CD4-positive, alpha-beta memory T cell (primary cell): ENCODE measurements at places on chromosomes 1 and 21.

- DNase-seq: no peak
- no peak overlapping the region for H3K27ac ChIP-seq
- H3K36me3 ChIP-seq: no peaks in the 10 kb centered on the region
- H3K4me1 ChIP-seq: no peaks in the 10 kb centered on the region
- no peaks in the 10 kb centered on the region for H3K27me3 ChIP-seq
Observed at GRCh38 chr1:49048188-49048587, 271.5 kb upstream of the BEND5 start.

DNA sequence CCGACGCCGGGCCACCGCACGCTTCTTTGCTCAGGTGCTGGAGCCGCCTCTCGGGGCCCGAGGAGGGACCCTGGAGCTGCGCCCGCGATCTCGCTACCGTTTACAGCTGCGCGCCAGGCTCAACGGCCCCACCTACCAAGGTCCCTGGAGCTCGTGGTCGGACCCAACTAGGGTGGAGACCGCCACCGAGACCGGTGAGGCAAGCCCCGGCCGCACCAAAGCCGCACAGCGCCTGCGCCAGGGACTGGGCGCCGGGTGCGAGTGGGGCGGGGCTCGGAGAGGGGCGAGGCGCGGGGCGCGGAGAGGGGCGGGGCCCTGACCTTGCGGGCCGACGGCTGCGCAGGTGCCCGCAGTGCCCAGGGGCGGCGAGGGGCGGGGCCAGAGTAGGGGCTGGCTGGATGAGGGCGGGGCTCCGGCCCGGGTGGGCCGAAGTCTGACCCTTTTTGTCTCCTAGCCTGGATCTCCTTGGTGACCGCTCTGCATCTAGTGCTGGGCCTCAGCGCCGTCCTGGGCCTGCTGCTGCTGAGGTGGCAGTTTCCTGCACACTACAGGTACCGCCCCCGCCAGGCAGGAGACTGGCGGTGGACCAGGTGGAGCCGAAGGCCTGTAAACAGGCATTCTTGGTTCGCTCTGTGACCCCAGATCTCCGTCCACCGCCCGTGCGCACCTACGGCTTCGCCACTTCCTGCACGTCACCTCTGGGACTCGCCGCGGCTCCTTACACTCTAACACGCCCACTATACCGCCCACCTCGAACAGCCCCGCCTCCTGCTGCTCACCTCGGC lies 9.8 kb upstream of the CDC20 start:
- no peak overlapping the region for H3K4me3 ChIP-seq
- no peaks in the 10 kb centered on the region for H3K27me3 ChIP-seq
- H3K27ac ChIP-seq: peak overlapping the region; percentile 49
- no peaks in the 10 kb centered on the region for H3K36me3 ChIP-seq

GRCh38 chr21:36723371-36723881 lies 24.5 kb downstream of the SIM2 start:
- no peaks in the 10 kb centered on the region for H3K36me3 ChIP-seq
- no peaks in the 10 kb centered on the region for H3K4me1 ChIP-seq
- no peak overlapping the region for H3K4me3 ChIP-seq
- no peak overlapping the region for H3K27ac ChIP-seq

- no peaks in the 10 kb centered on the region for H3K27me3 ChIP-seq
- H3K36me3 ChIP-seq: no peaks in the 10 kb centered on the region
- DNase-seq: no peak
- H3K4me3 ChIP-seq: no peak overlapping the region
Observed at GRCh38 chr1:178275553-178275952, 181.6 kb downstream of the RASAL2 start.

DNA sequence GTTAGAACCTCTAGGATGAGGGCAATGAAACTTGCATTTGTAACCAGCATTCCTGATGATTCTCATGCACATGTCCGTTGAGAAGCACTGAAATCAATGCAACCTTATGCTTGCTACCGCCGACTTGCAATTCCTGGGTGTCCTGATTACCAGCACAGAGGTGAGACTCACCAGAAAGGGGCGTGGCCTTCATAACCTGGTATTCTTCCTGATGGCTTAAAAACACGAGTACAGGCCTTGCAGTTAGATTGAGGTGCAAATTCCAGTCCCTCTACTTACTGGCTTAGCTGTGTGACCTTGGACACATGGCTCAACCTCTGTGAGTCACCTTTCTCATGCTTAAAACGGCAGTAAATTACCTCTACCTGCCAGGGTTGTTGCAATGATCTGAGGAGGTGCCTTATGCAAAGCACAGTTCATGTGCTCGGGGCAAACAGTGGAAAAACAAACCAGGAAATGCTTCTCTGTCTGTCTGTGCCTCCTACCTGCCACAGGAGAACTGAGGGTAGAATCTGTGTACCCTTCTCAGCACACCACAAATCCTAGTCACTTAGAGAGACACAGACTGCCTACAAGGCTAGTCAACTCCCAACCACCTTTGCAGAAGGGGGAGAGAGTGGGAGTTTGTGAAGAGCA lies 39.1 kb upstream of the ECE1 start:
- peaks cover 3% of the 10 kb centered on the region for H3K36me3 ChIP-seq
- DNase-seq: peak; percentile 55
- H3K4me3 ChIP-seq: no peak overlapping the region
- peaks cover 81% of the 10 kb centered on the region for H3K4me1 ChIP-seq

DNA sequence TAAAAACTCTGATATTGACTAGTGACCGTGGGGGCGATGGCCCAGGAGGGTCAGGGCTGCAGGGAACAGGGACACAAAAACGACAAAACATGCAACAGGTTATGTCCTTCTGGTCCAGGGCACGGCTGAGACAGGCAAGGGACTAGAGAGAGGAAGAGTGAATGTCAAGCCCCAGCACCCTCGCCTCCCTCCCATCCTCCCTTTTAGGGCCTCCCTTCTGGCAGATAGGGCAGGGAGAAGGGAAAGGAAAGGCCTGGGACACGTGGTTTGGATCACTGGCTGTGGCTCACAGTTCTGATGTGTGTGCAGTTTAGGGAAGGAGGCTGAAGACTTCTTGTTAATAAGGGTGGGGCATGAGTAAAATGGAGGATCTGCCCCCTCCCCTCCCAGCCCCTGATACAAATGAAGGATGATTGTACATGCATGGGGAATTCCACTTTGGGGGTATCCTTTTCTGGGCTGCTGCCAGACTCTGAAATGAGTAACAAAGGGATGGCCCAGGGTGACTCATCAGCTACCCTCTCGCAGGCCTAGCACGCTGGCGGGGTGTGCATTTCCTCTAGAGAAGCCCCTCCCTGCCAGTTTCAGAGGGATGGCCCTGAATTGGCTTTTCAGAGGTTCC lies 14.2 kb downstream of the CAPN2 start:
- peak overlapping the region; percentile 20 for H3K4me3 ChIP-seq
- no peaks in the 10 kb centered on the region for H3K27me3 ChIP-seq
- H3K27ac ChIP-seq: peak overlapping the region; percentile 85
- peak; percentile 98 for DNase-seq

DNA sequence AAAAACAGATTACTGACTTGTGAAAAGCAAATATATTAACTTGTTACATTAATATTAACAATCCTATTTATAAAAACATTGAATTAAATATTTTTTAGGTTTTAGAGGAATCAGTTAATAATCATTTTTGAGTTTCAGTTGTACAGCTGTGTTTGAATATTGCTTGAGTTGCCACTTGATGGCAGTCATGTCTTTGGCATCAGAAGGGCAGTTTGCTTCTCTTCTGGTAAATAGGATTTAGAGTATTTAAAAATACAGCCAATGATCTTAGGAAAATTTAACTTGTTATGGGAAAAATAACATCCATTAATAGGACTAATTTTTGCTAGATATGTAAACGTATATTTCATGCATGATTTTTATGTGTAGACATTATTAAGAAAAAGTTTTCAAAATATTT lies 234.1 kb downstream of the NCAM2 start:
- no peak for DNase-seq
- H3K4me3 ChIP-seq: no peak overlapping the region
- no peaks in the 10 kb centered on the region for H3K36me3 ChIP-seq
- no peak overlapping the region for H3K27ac ChIP-seq

DNA sequence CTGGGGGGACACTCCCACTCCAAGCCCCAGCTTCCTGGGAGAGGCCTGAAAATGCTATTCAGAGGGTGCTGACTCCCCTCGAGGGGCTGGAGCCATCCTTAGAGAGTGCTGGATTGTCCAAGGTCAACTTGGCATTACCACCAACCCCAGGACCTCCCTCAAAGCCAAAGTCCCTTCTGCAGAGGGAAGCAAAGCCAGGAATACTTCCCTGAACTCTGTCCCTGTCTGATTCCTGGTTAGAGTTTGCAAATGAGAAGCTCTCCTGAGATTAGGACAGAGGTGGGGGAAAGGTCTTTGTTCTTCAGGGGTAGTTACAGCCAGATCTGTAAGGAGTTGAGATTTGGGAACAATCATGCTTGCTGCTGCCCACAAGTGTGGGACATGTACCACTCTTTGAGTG lies 45.3 kb downstream of the TLR5 start:
- H3K27me3 ChIP-seq: no peaks in the 10 kb centered on the region
- H3K27ac ChIP-seq: no peak overlapping the region
- H3K4me1 ChIP-seq: no peaks in the 10 kb centered on the region

GRCh38 chr1:161420763-161421455 lies 53.2 kb upstream of the CFAP126 start:
- DNase-seq: no peak
- H3K36me3 ChIP-seq: no peaks in the 10 kb centered on the region
- H3K4me1 ChIP-seq: peaks cover 9% of the 10 kb centered on the region

DNA sequence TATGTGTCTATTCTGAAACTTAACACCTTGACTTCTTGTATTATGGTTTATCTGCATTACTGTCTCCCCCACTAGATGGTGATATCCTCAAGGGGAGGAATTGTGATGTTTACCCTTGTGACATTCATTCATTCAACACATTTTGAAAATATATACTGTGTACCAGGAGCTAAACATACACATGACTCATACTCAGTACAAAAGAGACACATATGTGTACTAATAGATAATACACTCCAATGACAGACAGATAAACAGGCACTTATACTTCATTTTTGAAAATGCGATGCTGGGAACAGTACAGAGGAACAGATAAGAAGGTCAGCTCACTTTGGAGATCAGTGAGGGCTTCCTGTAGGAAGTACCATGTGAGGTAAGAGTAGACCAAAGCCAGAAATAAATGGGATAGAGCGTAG lies 8.9 kb upstream of the RAB3GAP2 start:
- no peaks in the 10 kb centered on the region for H3K36me3 ChIP-seq
- H3K4me3 ChIP-seq: no peak overlapping the region
- no peaks in the 10 kb centered on the region for H3K4me1 ChIP-seq
- DNase-seq: no peak
- H3K27ac ChIP-seq: no peak overlapping the region
